Tibial nerve (tissue), 4 donors: ENCODE measurements at places on chromosomes 2 and 18.

DNA sequence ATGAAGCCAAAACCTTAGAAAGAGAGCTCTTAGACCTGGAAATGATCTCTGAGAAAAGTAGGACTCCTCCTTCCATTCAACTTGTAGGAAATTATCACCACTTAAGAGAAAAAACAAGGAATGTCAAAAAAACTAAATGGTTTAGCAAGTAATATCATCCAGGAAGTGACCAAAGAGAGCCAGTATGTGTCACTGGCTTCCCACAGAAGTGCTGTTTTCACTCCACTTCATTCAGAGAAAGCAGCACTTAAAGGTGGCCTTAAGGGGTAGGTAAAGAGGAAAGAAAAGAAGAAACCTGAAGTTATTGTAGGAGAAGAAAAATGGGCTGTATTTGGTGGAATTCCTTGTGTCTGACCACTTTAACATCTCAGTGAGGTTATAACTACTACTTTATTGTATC is 414.4 kb upstream of the ETAA1 start:
- no peak for DNase-seq

DNA sequence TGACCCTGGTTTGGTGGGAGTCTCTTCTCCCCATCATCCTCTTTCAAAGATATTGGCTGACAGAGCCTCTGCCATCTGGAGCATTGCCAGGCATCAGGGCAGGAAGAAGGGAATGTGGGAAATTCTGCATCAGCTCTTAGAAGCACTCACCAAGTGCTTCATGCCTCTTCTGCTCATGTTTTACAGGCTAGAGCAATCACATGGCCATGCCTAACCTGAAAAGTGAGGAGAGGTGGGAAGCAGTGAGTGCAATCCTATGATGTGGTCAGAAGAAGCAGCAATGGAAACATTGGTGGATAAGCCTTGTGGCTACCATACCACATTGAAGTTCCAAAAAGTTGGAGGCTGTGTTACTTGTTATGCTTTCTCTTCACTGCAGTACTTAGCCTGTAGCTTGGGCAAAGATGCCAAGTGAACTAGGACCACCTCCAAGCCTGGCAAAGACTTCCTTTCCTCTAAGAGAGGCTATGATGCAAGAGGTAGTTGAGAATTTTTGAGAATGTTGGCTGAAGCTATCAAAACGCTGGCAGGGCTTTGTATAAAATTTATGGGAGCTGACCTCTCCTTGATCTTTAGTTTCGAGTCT is 64.1 kb downstream of the BCL2L11 start:
- no peak for DNase-seq

- DNase-seq = no peak
Measured at GRCh38 chr2:191697870-191698269, 19.9 kb downstream of the NABP1 start.

DNA sequence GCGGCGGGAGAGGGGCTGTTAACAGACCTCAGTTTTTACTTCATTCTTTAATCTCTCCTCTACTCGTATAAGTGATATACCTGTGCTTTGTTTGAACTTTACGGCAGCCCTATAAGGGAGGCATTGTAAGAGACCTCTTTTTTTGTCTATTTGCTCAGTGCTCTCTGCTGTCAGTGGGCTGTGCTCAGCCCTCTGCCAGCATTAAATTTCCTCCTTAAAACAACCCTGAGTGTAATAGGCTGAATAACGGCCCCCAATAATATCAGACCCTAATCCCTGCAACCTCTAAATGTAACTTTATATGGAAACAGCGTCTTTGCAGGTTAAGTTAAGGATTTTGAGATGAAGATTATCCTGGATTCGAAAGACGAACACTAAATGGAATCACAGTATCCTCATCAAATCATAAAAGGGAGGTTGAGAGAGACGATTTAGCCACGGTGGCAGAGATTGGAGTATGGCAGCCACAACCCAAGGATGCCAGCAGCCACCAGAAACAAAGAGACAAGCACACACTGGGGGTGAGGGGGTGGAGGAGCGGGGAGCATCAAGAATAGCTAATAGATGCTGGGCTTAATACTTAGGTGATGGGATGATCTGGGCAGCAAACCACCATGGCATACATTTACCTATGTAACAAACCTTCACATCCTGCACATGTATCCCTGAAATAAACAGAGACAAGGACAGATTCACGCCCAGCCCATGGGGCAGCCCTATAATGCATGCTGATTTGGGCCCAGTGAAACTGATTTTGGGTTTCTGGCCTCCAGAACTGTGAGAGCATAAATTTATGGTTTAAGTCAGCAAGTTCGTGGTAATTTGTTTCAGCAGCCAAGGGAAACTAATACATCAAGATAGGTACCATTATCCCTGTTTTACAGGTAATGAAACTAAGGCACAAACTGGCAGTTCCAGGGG is 894 bp upstream of the FARSB start:
- DNase-seq = no peak

- no peak for DNase-seq
Measured at GRCh38 chr2:23516520-23517256, 131.7 kb downstream of the KLHL29 start.

DNA sequence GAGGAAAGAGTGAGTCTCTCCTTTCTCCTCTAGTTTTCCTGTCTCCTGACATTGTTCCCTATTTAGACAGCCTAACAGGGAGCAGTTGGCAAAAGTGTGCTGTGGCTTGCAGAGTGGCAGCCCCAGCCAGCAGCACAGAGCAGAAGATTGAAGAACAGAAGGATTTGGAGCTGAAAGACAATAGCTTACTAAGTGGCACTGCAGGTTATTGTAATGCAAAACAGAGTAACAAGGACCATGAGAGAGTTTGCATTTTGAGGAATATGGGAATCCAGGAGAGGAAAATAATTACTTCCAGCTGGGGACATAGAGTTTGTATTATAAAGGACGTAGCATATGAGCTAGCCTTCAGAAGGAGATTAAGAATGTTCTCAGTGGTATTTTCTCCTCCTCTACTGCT is 342.4 kb downstream of the AKAIN1 start:
- no peak for DNase-seq

- no peak for DNase-seq
Measured at GRCh38 chr2:57693177-57693576, 353.4 kb upstream of the VRK2 start.

DNA sequence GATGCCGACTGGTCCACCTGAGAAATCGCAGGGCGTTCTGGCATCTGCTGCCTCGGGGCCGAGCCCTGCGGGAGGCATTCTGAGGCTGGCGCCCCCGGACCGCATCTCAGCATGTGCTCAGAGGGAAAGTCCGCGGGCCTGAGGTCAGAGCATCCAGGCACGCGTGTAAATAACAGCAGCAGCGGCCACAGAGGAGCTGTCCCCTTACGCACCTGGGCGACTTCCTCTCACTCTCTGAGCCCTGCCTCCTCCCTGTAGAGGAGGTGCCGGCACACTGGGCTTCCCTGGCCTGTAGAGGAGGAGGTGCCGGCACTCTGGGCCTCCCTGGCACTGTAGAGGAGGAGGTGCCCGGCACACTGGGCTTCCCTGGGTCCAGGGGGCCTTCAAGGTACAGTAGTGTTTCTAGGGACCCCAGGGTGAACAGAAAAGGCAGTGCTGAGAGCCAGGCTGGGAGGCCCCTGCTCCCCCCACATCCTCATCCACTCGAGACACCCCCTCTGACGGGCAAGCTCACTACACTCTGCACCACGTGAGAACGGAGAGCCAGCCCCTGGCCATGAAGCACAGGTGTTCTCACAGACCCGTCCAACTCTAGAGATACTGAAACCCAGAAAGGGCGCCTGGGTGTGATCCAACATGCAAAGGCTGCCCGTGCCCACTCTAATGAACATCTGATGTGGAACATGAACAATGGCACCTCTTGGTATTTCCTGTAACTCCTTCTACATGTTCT is 263.5 kb downstream of the HDAC4 start:
- no peak for DNase-seq

DNA sequence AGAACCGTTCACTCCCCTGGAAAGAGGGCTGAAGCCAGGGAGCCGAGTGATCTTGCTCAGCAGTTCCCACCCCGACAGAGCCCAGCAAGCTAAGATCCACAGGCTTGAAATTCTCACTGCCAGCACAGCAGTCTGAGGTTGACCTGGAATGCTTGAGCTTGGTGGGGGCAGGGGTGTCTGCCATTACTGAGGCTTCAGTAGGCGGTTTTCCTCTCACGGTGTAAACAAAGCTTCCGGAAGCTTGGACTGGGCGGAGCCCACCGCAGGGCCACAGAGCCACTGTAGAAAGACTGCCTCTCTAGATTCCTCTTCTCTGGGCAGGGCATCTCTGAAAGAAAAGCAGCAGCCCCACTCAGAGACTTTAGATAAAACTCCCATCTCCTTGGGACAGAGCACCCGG is 180.8 kb downstream of the WDR7 start:
- DNase-seq = no peak

GRCh38 chr2:219218732-219219701 is at the start of gene ABCB6:
Gene ABCB6 (minus strand): TSS chr2:219218958. CDS start chr2:219218673, 285 bp downstream.
- peak; percentile 99 for DNase-seq

GRCh38 chr2:84704505-84705244 is 176.2 kb downstream of the TRABD2A start:
- DNase-seq = no peak

DNA sequence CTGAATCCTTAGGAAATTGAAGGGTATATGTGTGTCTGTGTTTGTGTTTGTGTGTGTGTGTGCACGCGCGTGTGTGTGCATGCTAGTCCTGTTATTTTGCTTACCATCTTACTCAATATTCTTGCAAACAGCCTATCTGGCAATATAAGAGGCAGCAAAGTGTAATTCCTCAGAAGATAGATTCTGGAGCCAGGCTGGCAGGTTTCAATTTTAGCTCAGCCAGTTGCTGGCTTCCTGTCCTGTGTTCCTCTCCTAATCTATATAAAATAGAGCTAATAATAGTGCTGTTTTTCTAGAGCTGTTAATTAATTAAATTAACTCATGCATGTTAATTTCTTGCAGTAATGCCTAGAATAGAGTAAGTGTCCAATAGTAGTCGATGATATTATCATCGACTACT is 256.2 kb downstream of the PIK3C3 start:
- DNase-seq = no peak

- DNase-seq = peak; percentile 3
Measured at GRCh38 chr18:79580498-79581171, 99.0 kb upstream of the CTDP1 start.

GRCh38 chr2:38200598-38200997 is 124.6 kb upstream of the CYP1B1 start:
- DNase-seq = no peak

DNA sequence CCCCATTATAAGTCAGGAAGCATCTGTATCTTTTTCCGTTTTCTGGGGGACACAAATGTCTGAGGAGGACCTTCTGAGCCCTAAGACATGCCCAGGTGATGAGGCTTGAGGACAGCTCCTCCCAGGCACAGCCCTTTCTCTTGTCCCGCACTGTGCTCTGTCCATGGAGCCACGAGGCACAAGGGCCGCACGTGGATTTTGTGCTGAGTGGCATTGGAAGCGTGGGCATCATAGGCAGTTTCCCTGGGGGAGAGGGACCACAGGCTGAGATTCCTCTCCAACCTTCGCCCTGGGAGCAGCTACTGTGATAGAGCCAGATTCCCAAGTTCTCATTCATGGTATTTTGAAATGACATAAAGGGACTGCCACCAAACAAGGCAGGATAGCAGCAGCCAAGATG is 139.9 kb downstream of the SH3RF3 start:
- DNase-seq = no peak

- no peak for DNase-seq
Measured at GRCh38 chr2:109143214-109144187, 14.5 kb downstream of the SH3RF3 start.

GRCh38 chr2:222270396-222270795 is 28.4 kb downstream of the PAX3 start:
- DNase-seq = no peak

DNA sequence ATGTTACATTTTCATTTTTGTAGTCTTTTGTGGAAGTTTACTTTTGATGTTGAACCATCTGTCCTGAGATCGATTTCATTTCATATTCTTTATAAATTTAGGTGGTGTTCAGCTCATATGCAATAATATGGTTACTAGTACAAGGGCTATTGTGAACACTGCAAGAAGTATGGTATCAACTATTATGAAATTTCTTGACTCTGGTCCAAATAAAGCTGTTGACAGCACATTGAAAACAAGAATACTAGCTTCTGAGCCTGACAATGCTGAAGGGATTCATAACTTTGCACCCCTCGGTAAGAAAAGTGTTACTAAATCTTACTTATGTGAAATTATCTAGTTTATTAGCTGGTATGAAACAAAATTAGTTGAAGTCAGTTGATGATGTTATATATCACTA is 124.9 kb upstream of the TTC27 start:
- DNase-seq = no peak

GRCh38 chr2:23769364-23769763 is 157.6 kb downstream of the ATAD2B start:
- DNase-seq = no peak

GRCh38 chr2:59583173-59583765 is 970.2 kb downstream of the BCL11A start:
- no peak for DNase-seq

DNA sequence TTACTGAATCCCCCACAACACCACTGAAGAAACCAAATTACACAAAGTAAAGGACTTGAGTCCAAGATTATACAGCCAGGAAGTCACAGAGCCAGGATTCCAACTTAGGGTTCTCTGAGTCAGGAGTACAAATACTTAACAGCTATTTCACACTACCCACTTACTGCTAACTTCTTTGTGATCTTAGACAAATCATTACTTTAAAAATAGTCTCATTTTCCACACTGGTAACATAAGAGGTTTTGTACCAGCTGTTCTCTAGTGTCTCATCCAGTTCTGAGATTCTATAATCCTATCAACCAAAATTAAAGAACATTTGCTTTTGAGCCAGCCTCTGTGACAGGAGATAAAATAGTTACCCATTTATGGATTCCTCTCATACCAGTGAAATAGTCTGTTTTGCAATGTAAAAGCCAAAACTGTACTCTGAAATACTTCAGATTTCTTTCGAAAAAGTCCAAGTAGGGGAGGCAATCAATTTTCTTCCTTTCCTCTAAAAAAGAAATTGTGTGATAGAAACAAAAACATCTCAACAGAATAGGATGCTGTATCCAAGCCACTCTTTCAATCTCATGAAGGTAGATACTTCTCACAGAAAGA is 157.6 kb downstream of the LRATD1 start:
- no peak for DNase-seq

DNA sequence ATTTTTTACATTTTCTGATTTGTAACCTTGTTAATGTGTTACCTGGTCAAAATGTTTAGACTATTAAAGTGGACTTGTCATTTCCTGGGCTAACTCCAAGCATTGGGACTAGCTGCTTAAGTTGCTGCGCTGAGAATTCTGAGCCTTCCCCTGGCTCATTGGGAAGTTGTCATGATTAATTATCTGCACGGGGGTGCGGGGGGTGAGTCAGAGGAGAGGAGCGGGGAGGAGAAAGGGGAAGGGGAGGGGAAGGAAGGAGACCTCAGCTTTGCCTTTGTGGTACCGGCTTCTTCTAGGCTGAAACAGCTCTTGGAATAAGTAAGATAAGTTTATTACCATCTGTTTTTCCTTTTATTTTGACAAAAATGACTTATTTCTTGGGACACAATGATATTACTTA is 52.9 kb upstream of the APCDD1 start:
- no peak for DNase-seq

- DNase-seq = no peak
Measured at GRCh38 chr2:5699963-5700362, 7.8 kb downstream of the SOX11 start.

GRCh38 chr2:171200469-171200868 is 39.8 kb upstream of the TLK1 start:
- no peak for DNase-seq

- DNase-seq = no peak
Measured at GRCh38 chr2:119520696-119521432, 3.4 kb downstream of the SCTR start.
